ENCODE measurements at places on chromosomes 2 and 18.

DNA sequence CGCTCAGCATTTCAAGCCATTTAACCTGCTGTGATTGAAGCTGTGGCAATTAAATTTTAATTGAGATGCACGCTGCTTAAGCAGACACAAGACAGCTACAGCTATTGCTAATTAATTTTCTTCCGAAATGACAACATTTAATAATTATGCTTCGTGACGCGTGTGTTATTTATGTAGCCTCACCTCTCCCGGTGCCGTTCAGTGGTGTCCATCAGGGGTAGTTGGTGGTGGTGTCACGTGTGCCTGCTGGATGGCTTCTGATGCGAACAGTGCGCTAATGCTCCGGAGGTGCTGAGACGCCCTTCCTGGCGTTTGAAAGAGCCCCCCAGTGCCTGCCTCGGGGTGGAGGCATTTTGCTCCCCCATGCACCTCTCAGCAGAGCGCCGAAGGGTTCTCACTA, 39.5 kb downstream of the GLI2 start:
- DNase-seq = no peak

- DNase-seq = no peak
Measured at GRCh38 chr2:207633686-207634085, 8.5 kb upstream of the METTL21A start.

DNA sequence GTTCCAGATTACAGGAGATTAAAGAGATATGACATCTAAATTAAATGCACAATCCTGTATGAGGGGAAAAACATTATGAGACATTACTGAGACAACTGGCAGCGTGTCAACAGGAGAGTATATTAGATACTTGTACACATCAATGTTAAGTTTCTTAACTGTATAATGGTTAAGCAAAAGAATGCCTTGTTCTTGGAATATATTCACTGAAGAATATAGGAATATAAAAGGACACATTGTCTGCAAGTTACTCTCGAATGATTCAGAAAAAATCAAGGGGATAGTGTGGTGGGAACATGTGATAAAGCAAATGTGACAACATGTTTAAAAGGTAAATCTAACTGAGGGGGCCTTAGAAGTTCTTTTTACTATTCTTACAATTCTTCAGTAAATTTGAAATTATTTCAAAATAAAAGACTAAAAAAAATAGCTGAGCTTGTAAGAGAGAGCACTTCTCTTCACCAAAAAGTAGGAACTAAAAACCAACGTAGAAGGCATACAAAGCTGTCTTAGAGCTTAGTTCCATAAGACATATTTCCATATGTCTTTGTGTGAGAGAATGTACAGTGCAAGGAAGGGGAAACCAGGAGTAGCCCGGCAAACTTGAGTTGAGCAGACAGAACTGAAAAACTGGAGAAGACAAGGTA, 7.5 kb downstream of the WDPCP start:
- no peak for DNase-seq

- DNase-seq = peak; percentile 87
Measured at GRCh38 chr2:43133708-43134570, 92.5 kb downstream of the ZFP36L2 start.

DNA sequence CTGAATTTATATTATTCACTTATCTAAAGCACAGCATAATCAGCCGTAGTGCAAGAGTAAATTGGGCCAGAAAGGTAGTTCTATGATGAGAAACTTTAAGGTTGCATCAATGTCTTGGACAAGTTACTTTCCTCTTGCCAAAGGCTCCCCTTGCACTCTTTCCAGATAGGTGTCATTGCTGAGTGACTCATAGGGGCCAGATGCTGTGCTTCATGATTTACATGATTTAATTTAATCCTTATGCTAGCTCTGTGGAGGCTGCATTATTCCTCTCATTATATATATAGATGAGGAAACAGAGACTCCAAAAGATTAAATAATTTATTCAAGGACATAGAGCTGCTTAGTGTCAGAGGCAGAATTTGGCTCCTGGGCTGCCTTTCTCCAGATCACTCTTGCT, 5.0 kb downstream of the CFAP221 start:
- DNase-seq = no peak

DNA sequence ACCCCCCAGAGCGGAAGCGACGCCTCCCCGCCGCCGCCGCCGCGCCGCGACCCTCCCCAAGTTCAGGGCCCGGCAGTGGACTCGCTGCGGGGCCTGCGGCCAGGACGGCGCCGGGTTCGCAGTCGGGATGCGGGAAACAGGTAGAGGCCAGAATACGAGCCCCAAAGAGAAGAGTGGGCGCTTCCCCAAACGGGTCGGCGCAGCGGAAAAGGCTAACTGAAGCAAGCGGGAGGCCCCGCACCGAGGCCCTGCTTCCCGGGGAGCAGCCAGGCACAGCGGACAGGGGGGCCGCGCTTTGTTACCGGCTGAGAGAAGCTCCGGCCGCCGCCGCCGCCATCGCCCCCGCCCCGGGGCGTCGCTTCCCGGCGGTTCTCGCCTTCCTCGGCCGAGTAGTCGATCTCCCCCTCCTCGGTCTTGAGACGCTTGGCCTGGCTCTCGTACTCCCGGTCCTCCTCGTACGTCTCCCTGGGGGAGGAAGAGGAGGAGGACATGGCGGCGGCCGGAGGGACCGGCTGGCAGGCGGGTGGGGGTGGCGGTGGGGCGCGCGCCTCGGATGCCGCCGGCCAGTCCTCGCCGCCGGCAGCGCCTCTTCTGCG, 494 bp downstream of the HNRNPLL start:
- DNase-seq = peak; percentile 39

DNA sequence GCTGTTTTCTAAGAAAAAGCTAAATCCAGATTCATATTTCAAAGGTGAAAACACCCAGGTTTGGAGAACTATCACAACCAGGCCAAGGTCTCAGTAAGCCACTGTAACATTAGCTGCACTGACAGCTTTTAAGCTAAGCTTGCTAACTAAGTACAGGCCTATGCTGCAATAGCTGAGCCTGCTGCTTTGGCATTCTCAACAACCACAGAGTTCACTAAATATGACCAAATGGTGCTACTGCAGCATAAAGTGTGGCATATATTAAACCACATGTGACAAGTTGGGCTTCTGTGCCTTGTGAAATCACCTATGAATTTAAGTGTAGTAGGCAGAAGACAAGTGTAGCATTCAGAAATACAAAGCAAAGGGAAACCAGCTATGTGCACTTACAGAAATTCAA, 206.7 kb downstream of the TCF4 start:
- DNase-seq = no peak

DNA sequence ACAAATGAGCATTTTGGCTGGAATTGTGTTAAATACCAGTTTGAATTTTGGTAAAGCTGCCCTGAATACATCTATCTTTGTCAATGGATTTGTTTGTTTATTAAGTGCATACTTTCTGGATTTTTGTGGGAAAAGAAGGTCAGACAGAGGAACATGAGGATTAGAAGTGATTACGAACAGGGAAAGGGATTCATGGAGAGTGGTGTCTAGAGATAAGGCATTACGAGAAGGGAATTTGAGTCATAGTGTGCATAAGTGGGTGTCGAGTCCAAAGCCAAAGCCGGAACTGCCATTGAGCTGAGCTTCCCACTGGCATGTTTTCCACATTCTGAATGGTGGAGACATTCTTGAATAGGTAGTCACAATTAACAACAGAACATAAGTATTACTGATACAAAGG, 68.9 kb upstream of the EFEMP1 start:
- DNase-seq = no peak

DNA sequence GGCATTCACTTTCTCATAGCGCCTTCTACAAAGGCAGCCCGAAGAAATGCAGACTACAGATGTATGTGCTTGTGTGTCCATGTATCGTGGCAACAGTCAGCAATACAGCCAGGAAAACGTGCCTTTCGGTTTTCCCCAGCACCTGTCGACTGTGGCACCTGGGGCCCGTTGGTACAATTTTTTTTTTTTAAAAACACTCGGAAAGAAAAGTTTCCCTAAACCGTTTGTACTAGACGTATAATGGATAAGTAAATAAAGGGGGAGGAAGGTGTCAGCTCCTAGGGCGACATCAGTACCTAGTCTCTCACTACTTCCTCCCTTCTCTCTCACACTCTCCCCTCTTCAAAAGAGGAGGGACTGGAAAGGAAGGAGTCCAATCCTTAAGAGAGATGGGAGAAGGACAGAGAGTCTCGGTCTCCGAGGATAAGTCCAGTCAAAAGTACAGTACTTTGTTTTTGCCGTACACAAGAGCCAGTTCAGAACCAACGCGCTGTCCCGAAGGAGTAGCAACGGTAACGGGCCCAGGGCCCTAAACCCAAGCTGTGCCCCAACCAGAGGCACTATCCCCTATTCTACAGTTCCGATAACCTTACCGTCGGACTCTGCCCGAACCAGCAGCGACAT, 759 bp downstream of the PPP4R3B start:
- peak; percentile 69 for DNase-seq

DNA sequence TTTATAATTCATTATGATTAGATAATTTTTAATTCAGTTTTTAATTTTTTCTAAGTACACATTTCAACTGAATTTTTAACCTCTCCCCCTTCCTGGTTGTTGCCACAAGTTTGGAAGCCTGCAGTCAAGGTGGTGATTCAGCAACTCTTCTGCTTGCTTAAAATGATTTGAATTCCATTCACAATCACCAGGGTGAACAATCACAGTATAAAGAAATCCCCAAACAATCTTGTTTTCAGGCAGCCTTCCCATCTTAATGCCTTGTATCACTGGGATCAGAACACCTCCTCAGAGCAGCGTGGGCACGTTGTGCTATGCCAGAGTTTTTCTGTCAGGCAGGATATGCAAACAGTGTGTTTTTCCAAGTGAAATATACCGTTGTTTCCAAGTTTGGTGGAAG, 46.7 kb upstream of the BARD1 start:
- DNase-seq = no peak

- DNase-seq = no peak
Measured at GRCh38 chr2:43305012-43305411, 78.6 kb upstream of the ZFP36L2 start.

- no peak for DNase-seq
Measured at GRCh38 chr18:4260107-4260506, 195.0 kb downstream of the DLGAP1 start.

DNA sequence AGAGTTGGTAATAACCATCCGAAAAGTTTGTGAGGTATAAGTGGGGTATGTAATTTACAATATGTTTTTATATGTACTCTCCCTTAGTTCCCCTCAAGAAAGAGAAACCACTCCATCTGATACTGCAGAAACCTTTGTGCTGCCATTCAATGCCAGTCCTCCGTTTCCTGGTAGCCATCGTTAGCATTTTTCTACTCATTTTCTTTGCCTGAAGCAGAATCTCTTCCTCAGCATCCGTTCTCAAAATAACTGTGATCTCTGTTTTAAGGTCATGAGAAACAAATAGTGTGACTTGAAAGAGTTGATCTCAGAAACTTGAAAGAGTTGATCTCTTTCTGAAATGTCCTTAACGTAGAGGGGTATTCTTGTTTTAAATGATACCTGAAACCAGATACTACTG, 996 bp downstream of the PTCD3 start:
- peak; percentile 17 for DNase-seq

Data from activated CD4-positive, alpha-beta T cell treated with anti-CD3 and anti-CD28 coated beads, Interleukin-2, amount 10 ng/mL, durations not matched to agents 7 days and 5 days (primary cell).